ENCODE measurements at places on chromosomes 1 and 21.

- no peak for DNase-seq
These were observed 674 bp downstream of the CEP350 start for GRCh38 chr1:179955287-179955680.

DNA sequence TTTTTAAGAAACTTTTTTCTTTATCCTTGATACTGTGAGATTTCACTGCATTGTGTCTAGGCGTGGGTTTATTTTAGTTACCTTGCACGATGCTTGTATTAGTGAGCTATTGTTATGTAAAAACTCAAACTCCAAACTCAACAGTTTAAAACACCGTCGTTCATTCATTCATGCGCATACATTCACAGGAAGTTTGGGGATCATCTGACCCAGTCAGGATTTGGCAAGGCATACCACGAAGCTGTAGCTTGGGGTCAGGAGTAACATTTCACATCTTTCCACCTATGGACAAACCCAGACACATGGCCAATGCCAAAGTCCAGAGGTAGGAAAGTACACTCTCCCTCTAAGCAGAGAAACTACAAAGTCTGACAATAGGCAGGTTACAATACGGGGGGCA is 324.6 kb upstream of the CHRM3 start:
- DNase-seq = no peak

DNA sequence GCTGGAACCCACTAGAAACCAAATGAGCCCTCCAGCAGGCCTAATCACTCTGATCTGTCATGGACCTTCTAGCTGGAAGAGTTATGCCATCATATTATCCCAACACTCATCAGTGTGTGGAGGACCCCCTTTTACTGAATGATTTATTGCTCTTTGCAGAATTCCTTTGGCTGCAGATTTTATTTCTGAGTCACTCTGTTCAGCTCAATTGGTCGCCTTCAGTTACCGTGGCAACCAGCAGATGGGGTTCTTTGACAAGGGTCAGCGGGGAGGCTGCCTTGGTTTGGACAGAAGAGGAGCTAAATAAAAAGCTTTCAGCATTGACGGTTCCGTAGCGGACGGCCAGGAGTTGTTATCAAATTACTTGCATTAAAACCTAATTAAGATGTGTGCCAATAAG is 220.1 kb downstream of the SDCCAG8 start:
- no peak for DNase-seq

GRCh38 chr1:160704250-160704649 is 7.4 kb downstream of the CD48 start:
- DNase-seq = no peak

DNA sequence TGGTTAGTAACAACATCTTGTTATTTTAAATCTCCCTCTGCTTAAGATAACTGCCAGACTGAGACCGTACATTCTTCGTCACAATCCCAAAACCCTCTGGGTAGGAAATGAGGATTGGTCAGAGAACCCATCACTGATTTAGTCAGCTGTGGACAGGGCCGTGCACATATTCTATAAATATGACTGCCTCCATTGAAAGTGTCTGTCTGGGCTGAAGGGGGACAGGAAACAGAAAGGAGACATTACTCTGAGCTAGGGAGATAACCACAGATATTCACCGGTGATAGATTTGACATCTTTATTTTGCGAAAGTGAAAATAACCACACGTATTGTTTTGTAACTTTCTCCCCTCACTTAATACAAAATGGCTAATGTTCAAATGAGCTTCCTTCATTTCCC is 36.9 kb upstream of the ST6GALNAC5 start:
- no peak for DNase-seq

DNA sequence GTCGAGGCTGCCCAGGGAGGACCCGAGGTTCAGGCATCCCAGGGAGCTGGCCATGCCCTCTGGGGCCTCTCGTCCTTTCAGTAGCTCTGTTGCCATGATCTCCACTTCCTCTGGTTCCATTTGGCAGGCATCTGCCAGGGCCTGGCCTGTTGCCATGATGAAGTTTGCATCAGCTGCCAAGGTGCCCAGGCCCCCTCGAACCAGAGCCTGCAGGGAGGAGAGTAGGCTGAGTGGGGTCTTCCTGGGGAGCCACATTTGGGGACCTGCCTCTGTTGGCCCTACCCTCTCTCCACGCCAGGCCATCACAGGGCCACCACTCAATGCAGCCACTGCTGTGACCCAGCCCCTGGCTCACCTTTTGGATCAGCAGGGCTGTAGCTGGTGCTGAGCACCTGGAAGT is 16.4 kb upstream of the KIF21B start:
- DNase-seq = no peak

GRCh38 chr21:42262831-42263231 is 43.9 kb downstream of the ABCG1 start:
- no peak for DNase-seq

- DNase-seq = no peak
These were observed 388.1 kb upstream of the NR5A2 start for GRCh38 chr1:199639453-199639852.

- DNase-seq = no peak
These were observed 38.7 kb downstream of the SNX7 start for GRCh38 chr1:98700228-98700627.
